Activated T-helper 2 cell treated with anti-CD3 and anti-CD28 coated beads, Interferon-gamma antibody, Interleukin-2, Interleukin-4, amounts not matched to agents 10 μg/mL and 5 μg/mL and 100 μg/mL, durations not matched to agents 14 hours and 24 hours and 36 hours (primary cell): ENCODE measurements at places on chromosomes 5 and 9.

DNA sequence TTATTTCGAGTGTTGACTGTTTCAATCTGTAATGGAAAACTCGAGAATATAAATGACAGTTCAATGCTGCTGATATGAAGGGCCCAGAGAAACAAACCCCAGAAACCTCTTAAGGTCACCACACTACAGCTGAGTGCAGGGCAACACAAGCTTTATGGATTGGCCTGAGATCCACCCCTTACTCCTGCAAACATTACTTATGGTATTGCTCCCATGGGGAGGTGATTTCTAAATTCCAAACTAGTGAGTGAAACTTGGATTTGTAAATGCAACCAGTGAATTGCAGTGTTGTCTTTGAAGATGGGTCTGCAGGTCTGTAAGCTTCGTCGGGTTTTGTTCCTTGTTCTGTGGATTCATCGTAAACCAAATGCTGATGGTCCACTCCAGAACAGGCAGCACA is 85.4 kb downstream of the NTRK2 start:
- no peak for DNase-seq

- DNase-seq = no peak
Observed at GRCh38 chr5:113052041-113052795, 75.6 kb downstream of the DCP2 start.

DNA sequence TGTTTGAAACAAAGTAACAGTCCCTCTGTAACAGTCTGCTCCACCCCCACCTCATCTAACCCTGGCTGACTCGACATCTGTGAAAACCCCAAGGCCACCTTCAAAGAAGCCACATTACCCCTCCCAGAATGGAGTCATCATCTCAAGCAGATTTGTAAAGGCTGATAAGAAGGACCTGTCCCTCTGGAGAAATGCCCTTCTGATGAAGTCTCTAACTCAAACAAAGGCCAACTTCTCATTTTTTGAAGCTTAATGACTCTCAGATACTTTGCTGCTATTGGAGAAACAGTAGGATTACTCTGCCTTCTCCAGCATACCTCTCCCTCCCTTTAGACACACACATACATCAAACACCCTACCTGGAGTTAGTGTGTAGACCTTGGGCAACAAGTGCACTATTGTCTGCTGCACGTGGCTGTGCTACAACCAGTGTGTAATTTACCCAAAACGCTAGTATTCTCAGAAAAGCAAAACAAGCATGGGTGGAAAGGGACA is 5.3 kb upstream of the SUSD1 start:
- peak; percentile 55 for DNase-seq

DNA sequence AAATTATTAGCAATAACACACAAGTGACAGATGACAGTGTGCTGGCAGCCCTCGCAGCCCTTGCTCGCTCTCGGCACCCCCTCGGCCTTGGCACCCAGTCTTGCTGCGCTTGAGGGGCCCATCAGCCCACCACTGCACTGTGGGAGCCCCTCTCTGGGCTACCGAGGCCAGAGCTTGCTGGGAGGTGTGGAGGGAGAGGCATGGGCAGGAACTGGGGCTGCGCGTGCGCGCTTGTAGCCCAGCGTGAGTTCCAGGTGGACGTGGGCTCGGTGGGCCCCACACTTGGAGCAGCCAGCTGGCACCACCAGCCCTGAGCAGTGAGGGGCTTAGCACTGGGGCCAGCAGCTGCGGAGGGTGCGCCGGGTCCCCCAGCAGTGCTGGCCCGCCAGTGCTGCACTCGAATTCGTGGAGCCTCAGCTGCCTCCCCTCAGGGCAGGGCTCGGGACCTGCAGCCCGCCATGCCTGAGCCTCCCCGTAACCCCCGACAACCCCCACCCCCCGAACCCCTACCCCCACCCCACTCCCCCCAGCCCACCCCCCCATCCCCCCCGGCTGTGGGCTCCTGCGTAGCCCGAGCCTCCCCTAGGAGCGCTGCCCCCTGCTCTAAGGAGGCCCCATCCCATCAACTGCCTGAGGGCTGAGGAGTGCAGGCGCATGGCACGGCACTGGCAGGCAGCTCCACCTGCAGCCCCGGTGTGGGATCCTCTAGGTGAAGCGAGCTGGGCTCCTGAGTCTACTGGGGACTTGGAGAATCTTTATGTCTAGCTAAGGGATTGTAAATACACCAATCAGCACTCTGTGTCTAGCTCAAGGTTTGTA is 240.9 kb downstream of the TRIM36 start:
- no peak for DNase-seq

GRCh38 chr9:116238776-116239340 is 85.3 kb downstream of the PAPPA start:
- no peak for DNase-seq

GRCh38 chr5:156971415-156971814 is 8.4 kb upstream of the TIMD4 start:
- no peak for DNase-seq
